ENCODE measurements at places on chromosomes 1 and 21.

DNA sequence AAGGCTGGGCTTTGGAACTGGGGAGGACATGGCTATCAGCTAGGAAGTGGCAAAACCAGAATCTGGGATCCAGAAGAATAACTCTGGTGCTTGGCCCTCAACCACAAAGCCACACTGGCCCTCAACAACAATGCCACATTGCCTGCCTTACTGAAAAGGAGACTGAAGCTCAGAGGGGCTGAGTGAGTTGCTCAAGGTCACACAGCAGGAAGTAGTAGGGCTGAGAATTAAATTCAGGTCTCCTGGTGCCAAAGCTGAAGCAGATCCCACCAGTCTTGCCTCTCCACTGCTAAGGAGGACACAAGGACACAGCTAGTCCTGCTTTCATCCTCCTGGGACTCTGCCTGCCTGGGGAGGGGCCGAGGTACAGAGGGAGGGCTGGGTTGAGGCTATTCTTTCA lies 29.4 kb upstream of the STUM start:
- DNase-seq: no peak

- no peak for DNase-seq
Observed at GRCh38 chr1:171940368-171940767, 99.1 kb downstream of the DNM3 start.

DNA sequence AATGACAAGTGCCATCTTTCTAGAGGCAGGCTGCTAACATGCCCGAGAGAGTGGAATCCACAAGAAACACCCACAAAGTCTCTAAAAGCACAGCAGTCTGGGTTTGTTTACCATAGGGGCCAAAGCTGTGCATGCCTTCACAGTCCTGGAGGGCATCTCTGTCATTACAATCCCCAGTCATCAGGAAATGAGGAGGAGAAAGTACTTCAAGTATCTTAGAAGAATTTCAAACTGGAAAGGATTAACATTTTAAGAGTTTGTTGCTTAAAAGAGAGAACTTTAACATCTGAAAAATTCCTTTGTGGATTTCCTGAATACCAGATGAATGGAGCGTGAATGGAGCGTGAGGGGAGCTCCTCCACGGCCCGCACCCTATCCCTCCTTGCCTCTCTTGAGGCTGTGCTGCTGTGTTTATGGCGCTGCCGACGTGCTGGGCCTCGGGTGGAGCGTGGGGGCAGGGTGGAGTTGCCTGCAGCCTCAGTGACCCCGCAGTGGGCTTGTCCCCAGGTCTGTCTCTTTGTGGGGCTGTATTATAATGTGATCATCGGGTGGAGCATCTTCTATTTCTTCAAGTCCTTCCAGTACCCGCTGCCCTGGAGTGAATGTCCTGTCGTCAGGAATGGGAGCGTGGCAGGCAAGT lies 23.3 kb downstream of the SLC6A17 start:
- no peak for DNase-seq

DNA sequence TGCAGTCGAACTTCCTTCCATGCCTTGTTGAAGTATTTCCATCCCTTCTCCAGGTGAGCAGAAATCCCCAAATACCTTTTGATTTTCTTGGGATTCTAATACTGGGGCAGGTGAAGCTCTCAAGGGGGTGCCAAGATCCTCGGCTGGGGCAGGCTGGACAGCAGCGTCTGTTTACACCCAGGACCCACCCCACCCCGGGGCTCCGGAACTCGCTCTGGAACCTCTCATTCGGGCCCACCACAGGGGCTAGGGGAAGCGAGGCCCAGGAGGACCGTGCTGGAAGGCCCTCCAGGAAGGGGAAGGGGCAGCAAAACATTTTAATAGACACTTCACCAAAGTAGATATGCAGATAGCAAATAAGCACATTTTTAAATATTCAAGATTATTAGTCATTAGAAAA lies 161.9 kb upstream of the GORAB start:
- DNase-seq: no peak

DNA sequence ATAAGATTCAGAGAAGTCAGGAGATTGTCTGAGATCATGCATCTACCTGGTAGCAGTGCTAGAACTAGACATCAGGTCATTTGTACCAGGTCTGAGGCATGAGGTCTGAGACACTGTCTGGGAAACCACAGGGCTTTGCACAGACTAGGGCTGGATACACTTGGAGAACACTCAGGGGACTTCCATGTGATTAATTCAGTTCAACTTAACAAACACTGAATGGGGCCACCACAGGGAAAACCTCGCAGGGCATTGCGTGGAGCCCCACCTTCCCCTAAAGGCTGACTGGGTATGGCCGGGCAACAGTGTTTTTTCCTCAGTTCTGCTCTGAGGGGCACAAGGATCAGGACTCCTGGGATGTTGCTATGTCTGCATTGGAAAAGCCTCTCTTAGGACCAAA lies 86.5 kb upstream of the WARS2 start:
- no peak for DNase-seq

DNA sequence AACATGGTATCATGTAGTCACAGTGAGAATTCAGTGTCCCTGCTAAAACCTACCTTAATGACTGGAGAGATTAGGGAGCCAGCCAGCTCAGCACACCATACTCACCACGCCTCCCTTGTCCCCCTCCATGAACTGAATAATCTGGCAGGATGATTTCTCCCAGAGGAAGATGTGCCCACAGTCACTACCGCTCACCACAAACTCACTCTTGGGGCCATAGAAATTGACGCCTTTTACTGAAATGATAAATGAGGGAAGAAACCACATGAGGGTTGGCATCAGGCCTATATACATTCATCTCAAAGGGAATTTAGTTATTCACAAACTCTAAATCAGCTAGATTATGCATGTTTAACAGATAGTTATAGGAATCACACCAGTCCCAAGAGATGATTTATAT lies 17.4 kb downstream of the PEA15 start:
- no peak for DNase-seq

DNA sequence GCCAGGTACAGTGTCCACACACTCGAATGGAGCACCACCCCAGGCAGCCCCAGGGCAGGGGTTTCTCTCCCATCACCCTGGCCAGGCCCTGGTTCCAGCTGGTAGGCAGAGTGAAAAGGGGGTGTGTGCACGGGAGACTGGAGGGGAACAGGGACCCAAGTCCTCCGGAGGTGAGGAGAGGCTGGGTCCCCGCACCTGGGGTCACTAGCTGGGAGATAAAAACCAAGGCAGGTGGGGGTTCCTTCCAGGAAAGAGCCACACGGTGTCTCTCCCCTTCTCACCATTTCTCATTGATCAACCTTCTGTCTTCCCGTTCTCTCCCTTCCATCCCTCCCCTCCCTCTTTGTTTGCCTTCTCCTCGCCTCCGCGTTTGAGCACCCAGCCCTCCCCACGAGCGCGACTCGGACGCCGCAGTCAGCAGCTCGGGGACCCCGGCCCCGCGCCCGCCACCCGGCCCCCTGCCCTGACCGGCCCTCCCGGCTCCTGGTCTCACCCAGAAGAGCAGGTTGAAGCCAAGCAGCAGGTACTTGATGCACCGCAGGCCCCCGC lies 358 bp downstream of the TSPAN2 start:
- DNase-seq: no peak

- DNase-seq: no peak
Observed at GRCh38 chr1:232686346-232686745, 56.4 kb upstream of the SIPA1L2 start.

DNA sequence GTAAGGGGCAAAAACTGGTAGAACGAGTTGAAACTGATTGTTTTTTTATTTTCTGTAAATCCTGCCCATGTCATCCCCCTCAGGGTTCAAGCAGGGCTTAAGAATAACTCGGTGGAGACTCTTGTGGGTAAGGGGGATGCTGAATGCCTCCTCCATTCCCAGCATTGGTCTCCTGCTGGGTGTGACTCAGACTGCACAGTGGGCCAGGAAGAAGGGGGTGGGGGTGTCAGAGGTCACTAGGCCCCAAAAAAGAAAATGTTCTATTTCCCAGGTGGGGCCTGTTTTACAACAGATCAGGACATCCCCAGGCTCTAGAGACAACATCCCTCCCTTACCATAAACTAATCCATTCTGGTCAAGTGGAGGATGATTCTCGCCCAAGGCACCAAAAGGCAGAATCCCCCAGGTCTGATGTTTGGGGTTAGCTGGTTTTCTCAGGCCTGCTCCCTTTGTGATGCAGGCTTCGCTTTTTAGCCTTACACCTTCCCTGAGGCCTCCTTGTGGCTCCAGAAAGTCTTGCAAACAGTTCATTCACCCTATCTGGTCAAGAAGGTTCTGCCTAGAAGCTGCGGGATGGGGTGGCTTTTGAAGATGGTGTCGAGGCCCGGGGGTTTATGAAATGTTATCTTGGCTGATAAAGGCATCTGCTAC lies 10.7 kb upstream of the GRHL3 start:
- DNase-seq: no peak

DNA sequence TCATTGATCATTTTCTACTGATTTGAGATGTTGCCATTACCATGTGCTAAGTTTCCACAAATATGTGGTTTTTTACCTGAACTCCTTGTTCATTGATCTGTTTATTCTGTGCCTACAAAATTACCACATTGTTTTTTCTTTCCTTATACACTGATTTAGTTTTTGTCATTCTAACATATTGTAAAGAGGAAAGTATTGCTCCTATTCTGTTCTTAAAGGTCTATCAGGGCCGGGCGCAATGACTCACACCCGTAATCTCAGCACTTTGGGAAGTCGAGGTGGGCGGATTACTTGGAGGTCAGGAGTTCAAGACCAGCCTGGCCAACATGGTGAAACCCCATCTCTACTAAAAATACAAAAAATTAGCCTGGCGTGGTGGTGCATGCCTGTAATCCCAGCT lies 75.1 kb downstream of the CAMTA1 start:
- DNase-seq: no peak

DNA sequence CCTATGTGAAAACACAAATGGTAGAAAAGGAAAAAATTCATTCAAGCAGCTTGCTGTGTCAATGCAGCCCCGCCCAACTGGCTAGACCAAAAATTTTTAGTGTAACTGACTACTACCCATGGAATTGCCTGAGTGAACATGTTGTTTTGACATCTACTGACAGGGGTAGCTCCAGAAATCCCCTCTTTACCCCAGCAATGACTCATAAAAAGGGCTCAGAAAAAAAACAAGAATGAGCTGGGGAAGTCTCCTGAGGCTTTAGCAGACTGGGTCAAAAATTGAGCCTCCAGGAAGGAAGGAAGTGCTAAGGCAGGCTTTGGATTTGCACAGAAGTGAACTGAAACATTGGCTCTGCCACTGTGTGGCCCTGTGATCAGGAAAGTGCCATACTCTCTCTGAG lies 24.4 kb upstream of the FGGY start:
- DNase-seq: no peak

GRCh38 chr21:37071561-37072273 lies 1.2 kb downstream of the PIGP start:
- DNase-seq: no peak

GRCh38 chr1:178870944-178871343 lies at the start of gene ANGPTL1:
ANGPTL1 (minus strand) TSS chr1:178871077; CDS start chr1:178865776, 5,301 bp downstream.
- peak; percentile 23 for DNase-seq

DNA sequence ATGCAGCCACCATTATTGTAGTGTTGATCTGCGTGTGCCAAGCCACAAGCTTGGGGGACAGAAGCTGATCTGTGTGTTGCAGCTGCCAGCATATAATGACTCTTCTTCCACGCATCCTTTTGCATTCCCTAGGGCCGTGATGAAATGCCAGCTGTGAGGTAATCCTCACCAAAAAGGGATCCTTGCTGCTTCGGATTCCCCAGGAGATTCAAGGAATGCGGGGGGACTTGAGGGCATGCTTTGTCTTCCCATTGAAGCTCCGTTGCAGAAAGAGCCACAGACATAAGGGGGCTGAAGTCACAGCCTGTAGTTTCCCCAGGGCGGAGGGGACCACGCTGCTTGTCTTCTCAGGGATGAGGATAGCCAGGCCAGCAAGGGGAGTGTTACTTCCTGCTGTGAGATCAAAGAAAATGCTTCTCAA lies 281.6 kb upstream of the FMN2 start:
- DNase-seq: no peak

DNA sequence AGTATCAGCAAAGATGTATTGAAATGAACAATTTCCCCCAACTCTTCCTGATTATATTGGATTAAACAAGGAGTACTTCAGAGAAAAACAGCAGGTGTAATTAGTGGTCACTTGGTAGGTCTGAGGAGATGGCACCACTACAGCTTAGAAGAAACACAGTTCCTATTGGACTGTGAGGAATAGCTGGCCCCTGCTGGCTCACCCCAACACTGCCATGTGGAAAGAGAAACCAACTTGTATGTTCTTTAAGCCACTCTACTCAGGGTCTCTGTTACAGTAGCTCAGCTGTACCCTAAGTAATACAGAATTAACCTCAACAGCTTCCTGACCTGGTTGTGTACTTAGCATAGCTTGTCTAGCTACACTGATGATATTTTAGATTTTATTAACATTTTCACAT lies 26.5 kb upstream of the MTR start:
- no peak for DNase-seq

DNA sequence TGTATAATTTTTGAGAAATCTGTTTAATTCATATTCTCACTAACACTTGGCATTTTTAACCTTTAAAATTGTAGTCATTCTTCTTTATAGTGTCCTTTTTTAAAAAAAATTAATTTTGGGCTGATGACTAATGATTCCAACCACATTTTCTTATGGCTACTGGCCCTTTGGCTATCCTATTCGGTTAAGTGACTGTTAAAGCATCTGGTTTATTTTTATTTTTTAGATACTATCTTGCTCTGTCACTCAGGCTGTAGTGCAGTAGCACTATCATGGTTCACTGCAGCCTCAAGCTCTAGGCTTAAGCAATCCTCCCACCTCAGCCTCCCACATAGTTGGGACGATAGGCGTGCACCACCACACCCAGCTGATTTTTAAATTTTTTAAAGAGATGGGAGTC lies 723.2 kb upstream of the CXADR start:
- no peak for DNase-seq

DNA sequence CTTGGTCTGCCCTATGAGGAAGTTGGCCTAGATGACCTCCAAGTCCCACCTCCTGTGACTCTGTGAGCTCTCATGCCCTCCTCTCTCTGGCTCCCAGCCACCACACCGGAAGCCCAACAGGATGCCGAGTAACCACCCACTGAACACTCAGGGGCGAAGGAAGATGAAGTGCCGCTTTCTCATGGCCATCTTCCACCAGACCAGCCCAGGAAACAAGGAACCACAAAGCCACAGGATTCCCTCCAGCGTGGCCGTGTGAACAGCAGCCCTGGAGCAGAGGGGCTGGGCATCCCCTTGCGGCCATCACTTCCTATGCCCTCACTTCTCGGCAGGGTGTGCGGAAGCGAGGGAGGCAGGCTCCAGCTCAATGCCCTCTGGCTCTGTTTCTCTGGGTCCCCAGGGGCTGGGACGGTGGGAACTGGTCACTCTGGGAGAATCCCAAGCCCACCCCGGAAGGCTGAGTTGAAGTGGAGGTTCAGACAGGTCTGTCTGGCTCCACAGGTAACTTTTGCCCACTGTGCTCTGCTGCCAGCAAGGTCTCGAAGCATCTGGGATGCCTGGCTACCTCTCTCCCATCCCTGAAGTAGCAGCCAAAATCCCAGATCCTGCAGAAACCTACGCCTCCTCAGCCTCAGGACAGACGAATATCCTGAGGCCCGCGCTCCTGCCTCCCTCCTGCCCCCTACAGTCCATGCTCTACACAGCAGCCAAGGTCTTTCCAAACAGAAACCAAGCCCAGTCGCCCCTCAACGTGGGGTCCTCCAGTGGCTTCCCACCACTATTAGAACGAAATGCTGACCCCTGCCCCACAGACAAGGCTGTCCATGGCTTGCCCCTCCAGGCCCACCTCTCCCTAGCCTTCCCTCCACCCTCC lies 44.2 kb upstream of the ECE1 start:
- no peak for DNase-seq
